ENCODE measurements at places on chromosomes 4 and X. TPM values are rescaled to one million over a fixed set of nuclear protein-coding genes. Genes with fewer than 3 reads are reported as not detected.

Gene DGAT2L6
- total RNA-seq: not detected

Gene SERTM2
- total RNA-seq: not detected

Gene MAGEA10
- not detected for total RNA-seq

Gene CLDN22
- total RNA-seq: not detected

Gene GABRA4
- total RNA-seq: not detected

Gene SLC2A9
- 102 TPM for total RNA-seq

Gene ATOH1
- not detected for total RNA-seq

Gene ARFIP1
- 47.1 TPM for total RNA-seq

Gene NSUN7
- total RNA-seq: 8.9 TPM

Gene MAGEE2
- total RNA-seq: not detected

Gene BEX1
- total RNA-seq: not detected

Gene PAGE2B
- not detected for total RNA-seq

Gene L1CAM
- total RNA-seq: 0.85 TPM

Gene OPHN1
- total RNA-seq: 4.8 TPM

Gene ETDA
- total RNA-seq: not detected

Gene NXF3
- not detected for total RNA-seq

Gene DMP1
- total RNA-seq: not detected

Gene CLDN34
- 0.21 TPM for total RNA-seq

Gene CT45A3
- total RNA-seq: not detected

All from tracheal epithelial cell (primary cell).